Activated T-cell treated with anti-CD3 and anti-CD28 coated beads, Interleukin-2, amount 50 U/mL, for 72 hours (primary cell): ENCODE measurements at places on chromosomes 6 and 20.

DNA sequence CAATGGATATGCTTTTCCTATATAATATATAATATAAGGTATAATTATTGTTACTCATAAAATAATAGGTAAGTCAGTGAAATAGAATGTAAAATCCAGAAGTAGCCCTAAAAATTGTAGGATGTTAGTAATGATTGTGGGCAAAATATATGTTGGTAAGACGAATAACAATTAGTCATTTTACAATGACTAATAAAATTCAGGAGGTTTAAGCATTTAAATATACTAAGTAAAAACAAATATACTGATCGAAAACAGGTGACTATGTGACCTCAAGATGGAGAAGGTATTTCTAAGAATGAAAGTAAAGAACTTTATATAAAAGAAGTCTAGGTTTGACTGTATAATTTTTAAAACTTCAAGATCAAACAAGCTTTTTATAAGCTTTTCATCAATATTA is 28.9 kb downstream of the FUCA2 start:
- DNase-seq, result no peak
- H3K27ac ChIP-seq, result no peak overlapping the region
- no peaks in the 10 kb centered on the region for H3K36me3 ChIP-seq
- no peaks in the 10 kb centered on the region for H3K27me3 ChIP-seq

GRCh38 chr6:48397887-48398286 is 286.9 kb upstream of the PTCHD4 start:
- no peak for DNase-seq
- H3K4me3 ChIP-seq, result no peak overlapping the region
- H3K4me1 ChIP-seq, result no peaks in the 10 kb centered on the region
- no peaks in the 10 kb centered on the region for H3K36me3 ChIP-seq
- no peak overlapping the region for H3K27ac ChIP-seq

DNA sequence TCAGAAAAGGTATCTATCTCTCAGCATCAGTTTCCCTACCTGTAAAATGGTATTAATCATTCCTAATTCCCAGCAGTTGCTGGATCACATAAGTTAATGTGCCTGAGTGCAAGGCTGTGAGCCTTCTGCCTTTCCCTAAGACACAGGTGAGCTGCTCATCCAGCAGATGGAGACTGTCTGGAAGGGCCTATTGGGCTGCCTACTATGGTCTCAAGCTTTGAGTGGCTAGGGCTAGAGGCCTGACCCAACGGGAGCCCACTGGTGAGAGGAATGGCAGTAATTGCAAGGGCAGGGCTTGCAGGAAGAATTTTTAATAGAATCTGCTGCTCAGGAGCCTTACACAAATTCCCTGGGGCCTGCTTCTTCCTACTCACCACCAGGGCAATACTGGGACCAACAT is 4.3 kb downstream of the KHDC1 start:
- H3K36me3 ChIP-seq, result no peaks in the 10 kb centered on the region
- DNase-seq, result no peak
- no peaks in the 10 kb centered on the region for H3K27me3 ChIP-seq
- peaks cover 9% of the 10 kb centered on the region for H3K4me1 ChIP-seq
- no peak overlapping the region for H3K4me3 ChIP-seq
- H3K27ac ChIP-seq, result no peak overlapping the region

- no peak overlapping the region for H3K27ac ChIP-seq
- no peak for DNase-seq
- no peak overlapping the region for H3K4me3 ChIP-seq
- H3K4me1 ChIP-seq, result no peaks in the 10 kb centered on the region
- peaks cover 8% of the 10 kb centered on the region for H3K27me3 ChIP-seq
These were observed 16.6 kb upstream of the EZR start for GRCh38 chr6:158835616-158836221.

GRCh38 chr6:121310495-121310894 is 23.8 kb downstream of the TBC1D32 start:
- DNase-seq, result no peak
- no peaks in the 10 kb centered on the region for H3K27me3 ChIP-seq
- H3K27ac ChIP-seq, result no peak overlapping the region
- H3K4me3 ChIP-seq, result no peak overlapping the region
- H3K4me1 ChIP-seq, result no peaks in the 10 kb centered on the region

- peaks cover 6% of the 10 kb centered on the region for H3K27me3 ChIP-seq
- DNase-seq, result no peak
- no peak overlapping the region for H3K4me3 ChIP-seq
- H3K27ac ChIP-seq, result no peak overlapping the region
These were observed 41.8 kb upstream of the F13A1 start for GRCh38 chr6:6362056-6362840.

DNA sequence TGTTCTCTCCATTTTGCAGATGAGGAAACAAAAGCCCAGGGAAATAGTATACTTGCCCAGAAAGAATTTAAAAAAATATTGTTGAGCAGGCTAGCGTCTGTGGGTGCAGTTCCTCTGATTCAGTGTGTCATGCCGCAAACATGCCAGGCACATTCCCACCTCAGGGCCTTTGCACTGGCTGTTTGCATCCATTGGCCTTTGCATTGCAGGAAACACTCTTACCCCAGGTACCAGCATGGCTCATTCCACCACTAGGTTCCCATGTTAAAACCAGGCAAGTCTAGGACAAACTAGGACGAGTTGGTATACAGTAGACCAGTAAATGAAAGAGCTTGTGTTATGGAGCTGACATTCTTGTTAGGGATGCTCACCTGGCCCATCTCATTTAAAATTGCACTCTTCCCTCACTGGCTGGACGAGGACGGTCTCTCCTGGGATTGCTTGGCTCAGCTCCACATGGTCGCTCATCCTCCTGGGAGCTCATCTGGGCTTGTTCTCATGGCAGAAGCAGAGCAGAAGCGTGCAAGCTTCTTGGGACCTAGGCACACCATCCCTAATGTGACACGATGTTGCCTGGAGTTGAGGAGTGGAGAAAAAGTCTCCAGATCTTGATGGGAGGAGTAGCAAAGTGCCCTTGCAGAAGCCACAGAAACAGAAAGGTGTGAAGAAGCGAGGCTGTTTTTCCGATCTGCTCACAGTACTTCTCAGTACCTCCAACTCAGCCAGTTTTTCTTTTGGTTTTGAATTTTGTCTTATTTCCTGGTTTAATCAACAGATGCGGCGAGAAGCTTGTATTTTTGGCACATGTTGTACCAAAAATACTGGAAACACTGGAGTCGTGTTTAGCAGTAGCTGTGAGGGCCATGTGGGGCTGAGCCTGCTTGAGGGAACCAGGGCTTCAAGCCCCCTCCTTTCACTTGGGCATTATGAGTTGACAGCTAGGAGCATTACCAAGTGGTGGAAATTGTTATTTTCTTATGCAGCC is 13.9 kb downstream of the ZNF831 start:
- peak; percentile 39 for DNase-seq
- H3K4me3 ChIP-seq, result peak overlapping the region; percentile 74
- peaks cover 66% of the 10 kb centered on the region for H3K4me1 ChIP-seq

- H3K4me1 ChIP-seq, result peaks cover 38% of the 10 kb centered on the region
- no peak for DNase-seq
- no peak overlapping the region for H3K27ac ChIP-seq
- no peak overlapping the region for H3K4me3 ChIP-seq
- no peaks in the 10 kb centered on the region for H3K36me3 ChIP-seq
- peaks cover 9% of the 10 kb centered on the region for H3K27me3 ChIP-seq
These were observed 21.4 kb downstream of the SNAI1 start for GRCh38 chr20:50004229-50004628.
